Activated T-helper 1 cell treated with anti-CD3 and anti-CD28 coated beads, Interleukin-12 subunit alpha, Interleukin-12 subunit beta, Interleukin-2, Interleukin-4 antibody, amounts not matched to agents 30 ng/mL and 10 ng/mL and 1 ng/mL, durations not matched to agents 14 hours and 24 hours and 36 hours (primary cell): ENCODE measurements at places on chromosomes 12 and 14. TPM values are rescaled to one million over a fixed set of nuclear protein-coding genes. Genes with fewer than 3 reads are reported as not detected.

Gene RPS6KA5
- 16.6 and 16.7 TPM in 2 replicates for total RNA-seq

Gene CABP1
- total RNA-seq = not detected in 2 replicates

Gene TEX52
- 0.17 TPM in 1 of 2 replicates, not detected in the other for total RNA-seq

Gene MAP3K9
- total RNA-seq = 3.5 and 4.1 TPM in 2 replicates

Gene DDX51
- total RNA-seq = 48.8 and 55.0 TPM in 2 replicates

Gene TTC6
- not detected in 2 replicates for total RNA-seq

Gene KLHL42
- 19.5 and 21.7 TPM in 2 replicates for total RNA-seq

Gene PLEKHG7
- not detected in 2 replicates for total RNA-seq

GRCh38 chr12:114684098-114684869, at the start of gene TBX3:
Gene TBX3, minus strand, starts transcription at chr12:114684175. Its CDS starts 975 bp downstream, at chr12:114683200.
- peaks cover 3% of the 10 kb centered on the region for H3K36me3 ChIP-seq
- peak within 1 kb of the TSS; percentile 33 for H3K4me3 ChIP-seq
- H3K27me3 ChIP-seq = peaks cover 84% of the 10 kb centered on the region
- H3K4me1 ChIP-seq = peaks cover 13% of the 10 kb centered on the region
- peak; percentile 1 for DNase-seq

GRCh38 chr12:6067152-6067916, 57.1 kb downstream of the VWF start:
- H3K27me3 ChIP-seq = peaks cover 9% of the 10 kb centered on the region
- DNase-seq = no peak
- H3K4me3 ChIP-seq = no peak overlapping the region
- H3K36me3 ChIP-seq = no peaks in the 10 kb centered on the region
- peaks cover 21% of the 10 kb centered on the region for H3K4me1 ChIP-seq
- H3K27ac ChIP-seq = no peak overlapping the region

DNA sequence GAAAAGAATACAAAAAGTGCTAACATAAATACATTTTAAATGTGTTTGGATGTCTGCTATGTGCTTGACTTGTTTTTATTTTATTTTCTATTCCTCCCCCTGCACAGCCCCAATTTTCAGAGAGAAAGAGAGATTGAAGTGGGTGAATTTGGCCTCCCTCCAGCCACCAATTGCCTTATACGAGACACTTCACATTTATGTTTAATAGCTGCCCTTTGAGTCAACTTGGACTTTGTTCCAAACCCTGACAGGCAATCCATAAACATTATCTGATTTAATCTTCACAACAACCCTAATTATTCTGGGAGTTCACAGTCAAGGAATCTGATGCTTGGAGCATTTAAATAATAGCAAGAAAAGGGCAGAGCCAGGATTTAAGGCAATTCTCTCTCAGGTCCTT, 161.7 kb downstream of the SLC15A4 start:
- no peak for DNase-seq
- no peaks in the 10 kb centered on the region for H3K27me3 ChIP-seq
- H3K4me1 ChIP-seq = no peaks in the 10 kb centered on the region
- no peaks in the 10 kb centered on the region for H3K36me3 ChIP-seq

GRCh38 chr12:122420471-122421162, 1.9 kb downstream of the CLIP1 start:
- DNase-seq = no peak
- peaks cover 2% of the 10 kb centered on the region for H3K27me3 ChIP-seq
- H3K4me1 ChIP-seq = peaks cover 33% of the 10 kb centered on the region
- peaks cover 5% of the 10 kb centered on the region for H3K36me3 ChIP-seq

DNA sequence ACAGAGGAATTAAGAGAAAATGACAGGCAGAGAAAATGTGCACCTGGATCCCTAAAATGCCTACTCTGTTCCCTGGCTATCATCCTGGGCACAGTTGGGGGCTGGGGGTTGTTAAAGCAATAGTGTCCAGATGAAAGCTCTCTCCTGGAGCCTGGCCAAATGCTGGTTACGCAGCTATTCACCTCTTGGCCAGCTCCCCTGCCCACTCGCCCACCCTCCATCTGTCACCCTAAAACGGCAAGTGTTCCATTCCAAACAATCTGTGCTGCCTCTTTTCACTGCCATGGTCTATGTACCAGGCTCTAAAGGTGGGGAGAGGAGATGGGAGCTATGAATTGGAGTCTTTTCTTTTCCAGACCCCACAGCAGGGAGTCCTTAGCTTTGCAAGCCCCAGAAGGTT, 24.7 kb upstream of the NPFF start:
- peaks cover 29% of the 10 kb centered on the region for H3K36me3 ChIP-seq
- no peak overlapping the region for H3K27ac ChIP-seq
- no peak overlapping the region for H3K4me3 ChIP-seq
- no peak for DNase-seq

GRCh38 chr12:59843260-59843843, 247.5 kb downstream of the SLC16A7 start:
- H3K27ac ChIP-seq = no peak overlapping the region
- DNase-seq = no peak

DNA sequence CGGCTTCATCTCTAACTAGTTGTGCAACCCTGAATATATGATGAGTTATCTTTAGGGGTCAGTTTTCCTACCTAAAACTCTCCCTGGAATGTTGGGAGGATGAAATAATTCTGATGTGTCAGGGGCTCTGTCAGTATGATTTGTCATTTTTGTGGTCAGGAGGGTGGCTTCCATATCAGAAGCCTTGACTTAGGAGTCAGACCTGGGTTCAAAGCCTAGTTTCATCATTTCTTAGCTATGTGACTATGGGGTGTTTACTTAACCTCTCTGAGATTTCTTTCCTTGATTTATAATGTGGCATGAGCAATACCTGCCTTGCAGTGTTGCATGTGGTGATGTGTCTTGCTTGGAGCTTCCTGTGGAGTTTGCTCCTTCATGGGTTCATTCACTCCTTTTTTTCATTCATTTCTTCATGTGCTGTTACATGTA, 146.8 kb downstream of the CHST11 start:
- peak overlapping the region; percentile 88 for H3K27ac ChIP-seq
- peak overlapping the region; percentile 62 for H3K4me3 ChIP-seq
- peaks cover 65% of the 10 kb centered on the region for H3K4me1 ChIP-seq

- DNase-seq = no peak
- no peak overlapping the region for H3K27ac ChIP-seq
- H3K36me3 ChIP-seq = no peaks in the 10 kb centered on the region
- no peak overlapping the region for H3K4me3 ChIP-seq
Observed at GRCh38 chr14:26577711-26578110, 20.1 kb downstream of the NOVA1 start.

GRCh38 chr14:23167116-23167847, 16.2 kb downstream of the SLC7A8 start:
- H3K27ac ChIP-seq = no peak overlapping the region
- no peaks in the 10 kb centered on the region for H3K4me1 ChIP-seq
- peaks cover 4% of the 10 kb centered on the region for H3K27me3 ChIP-seq
- DNase-seq = no peak
- H3K36me3 ChIP-seq = no peaks in the 10 kb centered on the region

- H3K27ac ChIP-seq = no peak overlapping the region
- no peaks in the 10 kb centered on the region for H3K27me3 ChIP-seq
- peaks cover 8% of the 10 kb centered on the region for H3K4me1 ChIP-seq
Observed at GRCh38 chr12:95877622-95878021, 18.9 kb downstream of the SNRPF start.

DNA sequence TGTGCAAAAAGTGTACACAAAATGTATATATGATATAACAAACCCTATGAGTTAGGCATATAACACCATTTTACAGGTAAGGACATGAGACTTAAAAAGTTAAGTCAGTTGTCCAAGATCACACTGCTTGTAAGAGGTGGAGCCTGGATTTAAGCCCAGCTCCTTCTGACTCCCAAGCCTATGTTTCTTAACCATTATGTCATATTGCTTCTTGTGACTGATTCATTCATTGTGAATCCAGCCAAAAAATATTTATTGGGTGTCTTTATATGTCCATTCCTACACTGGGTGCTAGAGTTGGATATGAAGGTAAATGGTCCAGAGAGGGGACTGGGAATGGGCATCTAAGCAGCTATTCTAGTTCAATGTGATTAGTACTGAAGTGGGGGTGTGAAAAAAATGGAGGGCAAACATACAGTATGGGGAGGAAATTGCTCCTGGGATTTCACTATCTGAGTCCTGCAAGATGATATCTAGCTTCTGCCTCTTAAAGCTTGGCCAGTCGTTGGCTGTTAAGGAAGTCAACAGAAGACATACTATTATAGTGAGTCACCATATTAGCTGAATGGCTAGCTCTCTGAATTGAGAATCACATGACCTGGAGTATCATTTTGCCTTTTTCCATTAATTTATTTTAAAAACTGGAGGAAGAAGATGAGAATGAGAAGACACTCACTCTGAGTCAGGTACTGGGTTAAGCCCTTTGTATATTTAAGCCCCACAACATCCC, 28.8 kb downstream of the PAX9 start:
- no peaks in the 10 kb centered on the region for H3K4me1 ChIP-seq
- no peak for DNase-seq
- H3K36me3 ChIP-seq = no peaks in the 10 kb centered on the region
- H3K27me3 ChIP-seq = no peaks in the 10 kb centered on the region
- no peak overlapping the region for H3K27ac ChIP-seq

DNA sequence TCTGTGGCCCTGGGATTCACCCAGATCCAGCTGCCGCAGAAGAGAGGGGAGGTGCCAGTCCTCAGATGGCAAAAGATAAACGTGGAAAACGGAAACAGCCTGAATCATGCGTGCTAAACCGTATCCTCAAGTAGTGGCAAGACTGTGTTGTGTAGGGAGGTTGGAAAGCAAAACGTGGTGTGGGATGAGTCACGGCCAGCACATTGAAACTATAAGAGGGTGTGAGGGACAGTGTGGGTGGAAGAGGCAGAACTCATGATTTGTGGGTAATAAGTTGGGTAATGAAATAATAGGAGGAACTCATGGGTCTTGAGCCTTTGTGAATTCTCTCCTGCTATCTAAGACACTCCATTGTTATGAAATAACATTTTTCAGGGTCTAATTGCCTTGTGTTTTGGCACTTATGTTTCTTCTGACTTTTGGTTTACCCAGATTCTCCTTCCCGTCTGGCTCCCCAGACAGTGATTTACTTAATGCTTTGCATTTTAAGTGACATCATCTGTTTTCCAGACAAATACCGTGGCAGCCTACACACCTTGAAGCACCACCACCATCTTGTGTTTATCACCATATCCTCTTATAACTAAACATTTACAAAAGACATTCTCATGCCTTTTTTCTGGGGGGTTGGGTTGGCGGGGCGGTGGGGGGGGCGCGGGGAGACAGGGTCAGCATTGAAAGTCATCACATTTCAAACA, 62.3 kb upstream of the PTCSC3 start:
- no peak overlapping the region for H3K27ac ChIP-seq
- no peaks in the 10 kb centered on the region for H3K27me3 ChIP-seq
- no peak for DNase-seq
- no peaks in the 10 kb centered on the region for H3K36me3 ChIP-seq
- no peaks in the 10 kb centered on the region for H3K4me1 ChIP-seq

DNA sequence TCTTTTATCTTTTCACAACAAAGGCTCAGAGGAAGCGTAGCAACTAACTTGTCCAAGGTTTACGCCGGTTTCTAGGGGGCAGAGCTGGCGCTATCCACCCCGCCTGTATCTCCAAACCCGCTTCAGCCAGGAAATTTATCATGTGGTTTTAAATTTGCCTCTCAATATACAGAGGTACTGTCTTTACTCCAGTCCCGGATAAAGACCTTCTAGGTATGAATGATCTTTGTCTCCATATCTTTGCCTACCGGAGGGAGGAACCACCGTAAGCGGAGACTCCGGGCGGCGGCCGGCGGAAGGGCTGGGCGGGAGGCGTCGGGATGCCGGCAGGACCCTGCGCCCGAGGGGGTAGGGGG, 693 bp upstream of the RIMKLB start:
- H3K4me1 ChIP-seq = peaks cover 12% of the 10 kb centered on the region
- peak overlapping the region; percentile 75 for H3K4me3 ChIP-seq
- no peak for DNase-seq
- peaks cover 63% of the 10 kb centered on the region for H3K27me3 ChIP-seq
- H3K27ac ChIP-seq = peak overlapping the region; percentile 35

GRCh38 chr12:77166696-77167095, 101.3 kb upstream of the E2F7 start:
- H3K4me1 ChIP-seq = no peaks in the 10 kb centered on the region
- no peak overlapping the region for H3K4me3 ChIP-seq
- no peaks in the 10 kb centered on the region for H3K36me3 ChIP-seq
- no peaks in the 10 kb centered on the region for H3K27me3 ChIP-seq
- no peak for DNase-seq

- peaks cover 30% of the 10 kb centered on the region for H3K4me1 ChIP-seq
- H3K36me3 ChIP-seq = no peaks in the 10 kb centered on the region
- H3K27me3 ChIP-seq = peaks cover 3% of the 10 kb centered on the region
- no peak overlapping the region for H3K4me3 ChIP-seq
- DNase-seq = no peak
Observed at GRCh38 chr12:106910202-106910601, 45.5 kb upstream of the TMEM263 start.

GRCh38 chr12:124929649-124930419, 15.4 kb upstream of the UBC start:
- H3K36me3 ChIP-seq = peaks cover 6% of the 10 kb centered on the region
- H3K27ac ChIP-seq = no peak overlapping the region
- peaks cover 9% of the 10 kb centered on the region for H3K27me3 ChIP-seq
- no peak overlapping the region for H3K4me3 ChIP-seq
- DNase-seq = no peak

- no peak for DNase-seq
- H3K4me3 ChIP-seq = no peak overlapping the region
- no peaks in the 10 kb centered on the region for H3K36me3 ChIP-seq
- H3K27ac ChIP-seq = no peak overlapping the region
- H3K27me3 ChIP-seq = peaks cover 44% of the 10 kb centered on the region
Observed at GRCh38 chr12:49293056-49293956, 1.6 kb upstream of the PRPH start.

DNA sequence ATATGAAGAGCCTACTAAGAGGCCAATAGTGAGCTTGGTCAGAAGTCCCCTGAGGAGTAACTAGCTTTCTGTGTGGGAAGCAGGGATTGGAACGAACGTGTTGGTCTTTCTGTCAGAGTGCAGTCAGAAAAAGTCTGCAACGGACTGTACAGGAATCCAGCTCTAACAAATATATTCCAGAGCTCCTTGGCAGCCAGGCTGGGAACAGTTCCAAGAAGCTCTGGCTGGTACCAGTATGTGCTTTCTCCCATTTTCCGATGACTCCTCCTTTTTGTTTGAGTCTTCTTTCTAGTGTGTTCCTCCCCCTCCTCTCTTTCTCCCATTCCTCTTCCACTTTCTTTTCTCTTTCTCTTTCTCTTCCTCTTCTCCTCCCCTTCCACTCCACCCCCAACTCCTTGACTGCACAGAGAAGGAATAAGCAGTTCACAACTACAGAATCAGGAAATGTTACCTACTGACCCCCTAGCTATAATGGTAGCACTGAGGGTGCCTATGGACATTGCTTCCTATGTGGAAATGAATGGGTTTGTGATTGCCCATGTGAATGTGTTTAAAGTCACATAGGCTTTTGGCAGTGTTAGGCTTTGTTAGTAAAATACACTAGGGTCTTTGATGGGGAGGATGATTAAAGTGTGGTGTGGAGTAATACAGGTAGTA, 59.9 kb downstream of the TTLL5 start:
- no peak for DNase-seq
- H3K27ac ChIP-seq = no peak overlapping the region
- H3K27me3 ChIP-seq = no peaks in the 10 kb centered on the region
- H3K36me3 ChIP-seq = peaks cover 37% of the 10 kb centered on the region
- H3K4me3 ChIP-seq = no peak overlapping the region

- peaks cover 79% of the 10 kb centered on the region for H3K27me3 ChIP-seq
- H3K4me3 ChIP-seq = no peak overlapping the region
- H3K4me1 ChIP-seq = peaks cover 17% of the 10 kb centered on the region
- no peak for DNase-seq
- H3K36me3 ChIP-seq = peaks cover 8% of the 10 kb centered on the region
- no peak overlapping the region for H3K27ac ChIP-seq
Observed at GRCh38 chr14:56811593-56812363, 1.5 kb upstream of the OTX2 start.
